ENCODE measurements at places on chromosomes 3 and 15.

DNA sequence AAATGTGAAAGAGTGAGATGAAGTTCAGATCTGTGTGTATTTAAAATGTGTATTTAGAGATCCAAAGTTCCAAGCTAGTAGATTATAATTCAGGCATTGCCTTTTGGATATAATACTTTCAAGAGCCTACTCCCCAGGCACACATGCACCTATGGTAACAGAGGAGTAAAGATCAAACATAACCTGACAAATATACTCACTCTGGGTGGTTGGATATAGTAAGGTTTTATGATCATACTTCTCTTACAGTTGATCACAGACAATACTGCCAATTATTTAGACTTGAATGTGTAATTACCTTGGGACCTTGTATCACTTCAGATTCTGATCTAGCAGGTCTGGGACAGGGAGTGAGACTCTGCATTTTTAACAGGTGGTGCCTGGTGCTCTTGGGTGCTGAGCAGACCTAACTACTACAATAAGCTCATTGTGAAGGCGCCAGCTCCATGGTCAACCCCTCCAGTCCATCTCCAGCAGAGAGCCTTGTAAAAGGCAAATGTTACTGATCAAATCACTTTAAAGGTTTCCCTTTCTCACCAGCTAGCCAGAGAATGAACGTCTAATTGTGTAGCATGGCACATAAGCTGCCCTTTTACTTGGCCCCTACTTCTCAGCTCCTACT is 55.5 kb downstream of the NBEAL2 start:
- DNase-seq = no peak

DNA sequence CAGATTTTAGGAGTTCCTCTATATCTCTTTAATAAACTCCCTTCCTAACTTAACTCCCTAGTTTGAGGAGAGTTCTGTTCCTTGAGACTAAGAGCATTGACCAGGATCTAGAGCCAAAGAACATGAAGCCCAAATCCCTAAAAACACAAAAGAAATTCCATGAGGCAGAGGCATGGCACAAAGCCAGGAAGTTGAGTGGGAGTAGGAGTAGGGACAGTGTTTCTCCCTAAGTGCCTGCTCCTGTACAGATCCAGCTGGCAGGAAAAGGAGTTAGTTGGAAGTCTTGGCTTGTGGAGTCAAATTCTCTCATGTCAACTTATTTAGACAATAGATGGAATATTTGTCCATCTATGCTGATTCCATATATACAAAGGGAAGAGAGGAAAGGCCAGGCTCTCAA is 11.4 kb downstream of the ACTC1 start:
- DNase-seq = no peak

DNA sequence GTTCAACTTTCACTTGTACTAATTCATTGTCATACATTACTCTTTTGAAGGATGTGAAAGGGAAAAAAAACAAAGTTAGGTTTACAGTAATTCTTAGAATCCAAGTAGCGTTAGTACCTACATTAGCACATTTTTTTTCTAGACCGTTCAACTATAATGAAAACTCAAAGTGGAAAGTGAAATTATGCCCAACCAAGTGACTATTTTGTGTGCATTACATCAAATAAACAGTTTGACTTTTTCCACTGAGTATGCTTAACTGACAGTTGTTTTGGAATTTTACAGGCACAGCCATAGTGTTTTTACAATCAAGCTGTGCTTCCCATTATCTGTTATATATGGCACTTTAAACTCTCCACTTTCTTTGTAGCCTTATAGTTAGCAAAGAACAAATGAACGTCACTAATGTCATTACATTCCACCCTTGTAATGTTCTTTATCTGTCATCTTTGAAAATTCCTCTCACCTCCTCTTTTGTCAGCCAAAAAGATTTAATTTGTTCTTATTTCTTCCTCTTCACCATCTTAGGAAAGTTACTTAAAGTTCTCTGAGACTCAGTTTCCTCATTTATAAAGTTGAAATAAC is 142.3 kb upstream of the SOX2 start:
- no peak for DNase-seq

DNA sequence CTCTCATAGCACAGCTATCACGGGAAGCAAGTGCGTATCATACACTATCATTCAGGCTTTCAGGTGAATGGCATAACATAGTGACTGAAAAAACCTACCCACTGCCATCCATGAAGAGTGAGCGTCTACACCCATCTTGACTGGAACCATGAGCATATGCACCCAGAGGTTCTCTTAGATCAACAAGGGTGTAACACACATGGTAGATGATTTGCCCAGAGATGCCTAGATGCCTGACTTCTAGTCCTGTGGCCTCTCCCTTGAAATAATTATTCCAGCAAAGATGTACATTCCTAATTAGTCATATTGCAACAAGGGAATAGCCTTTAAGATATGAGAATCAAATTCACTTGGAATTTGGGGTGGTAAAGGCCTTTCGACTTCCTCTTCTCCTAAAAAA is 228.4 kb downstream of the GREM1 start:
- DNase-seq = no peak

DNA sequence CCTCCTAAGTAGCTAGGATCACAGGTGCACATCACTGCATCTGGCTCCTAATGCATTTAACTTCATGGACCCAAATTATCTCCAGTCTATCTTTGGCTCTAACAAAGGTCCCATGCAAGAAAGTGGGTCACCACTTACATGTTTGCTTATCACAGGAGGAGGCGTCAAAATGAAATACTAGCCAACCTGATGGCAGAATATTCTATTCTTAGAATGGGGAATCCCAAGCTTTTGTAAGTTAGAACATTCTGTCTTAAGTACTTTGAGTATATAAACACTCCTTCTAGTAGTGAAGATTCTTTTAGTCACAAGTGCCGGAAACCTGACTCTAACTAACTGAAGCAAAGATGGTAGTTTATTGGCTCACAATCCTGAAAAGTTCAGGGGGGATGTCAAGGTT is 72.0 kb upstream of the ADAMTS9 start:
- no peak for DNase-seq

GRCh38 chr3:182375916-182376315 is 417.4 kb upstream of the ATP11B start:
- DNase-seq = no peak

- no peak for DNase-seq
Observed at GRCh38 chr3:105496343-105496742, 129.6 kb downstream of the ALCAM start.

- DNase-seq = no peak
Observed at GRCh38 chr3:99945328-99945995, 127.8 kb downstream of the CMSS1 start.

- DNase-seq = no peak
Observed at GRCh38 chr15:80998251-80998650, 2.5 kb upstream of the TLNRD1 start.

DNA sequence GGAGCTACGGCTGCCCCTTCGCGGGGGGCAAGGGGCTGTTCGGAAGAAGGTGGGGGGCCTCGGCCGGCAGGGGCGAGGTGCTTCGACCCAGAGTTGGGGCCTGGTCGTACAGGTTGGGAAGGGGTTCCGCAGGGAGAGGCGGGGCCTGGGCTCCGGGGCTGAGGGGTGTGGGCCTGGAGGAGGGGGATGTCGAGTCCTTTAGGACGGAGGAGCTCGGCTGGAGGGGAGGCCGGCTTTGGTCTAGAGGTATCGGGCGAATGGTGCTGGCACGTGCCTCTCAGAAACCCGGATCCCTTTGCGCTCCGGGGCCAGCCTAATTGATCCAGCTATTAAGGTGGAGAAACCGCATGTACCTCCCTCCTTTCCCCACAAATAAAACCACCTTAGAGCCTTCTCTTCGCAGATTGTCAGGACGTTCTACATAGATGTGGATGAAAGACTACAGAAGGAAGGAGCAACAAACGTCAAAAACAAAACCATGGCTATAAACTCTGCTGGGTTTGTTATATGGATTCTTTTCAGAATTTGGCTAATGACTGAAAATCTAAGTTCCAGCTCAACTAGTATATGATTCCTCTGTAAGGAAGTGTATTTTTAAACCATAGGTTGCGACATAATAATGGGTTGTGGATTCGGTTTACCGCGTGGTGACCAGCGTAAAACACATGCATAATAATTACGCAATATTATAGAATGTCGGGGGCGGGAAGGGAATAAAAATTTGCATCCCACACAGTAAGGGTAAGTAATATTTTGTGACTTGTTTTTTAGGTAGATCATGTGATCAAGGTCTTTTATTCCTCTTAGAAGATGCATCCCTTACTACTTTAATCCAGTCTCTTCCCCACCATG is 644 bp upstream of the NGLY1 start:
- no peak for DNase-seq

GRCh38 chr15:89749526-89749925 is 1.5 kb downstream of the MESP1 start:
- no peak for DNase-seq

Data from cerebellum (tissue), 4 donors.